ENCODE measurements at places on chromosomes 2 and 18. TPM values are rescaled to one million over a fixed set of nuclear protein-coding genes. Genes with fewer than 3 reads are reported as not detected.

DNA sequence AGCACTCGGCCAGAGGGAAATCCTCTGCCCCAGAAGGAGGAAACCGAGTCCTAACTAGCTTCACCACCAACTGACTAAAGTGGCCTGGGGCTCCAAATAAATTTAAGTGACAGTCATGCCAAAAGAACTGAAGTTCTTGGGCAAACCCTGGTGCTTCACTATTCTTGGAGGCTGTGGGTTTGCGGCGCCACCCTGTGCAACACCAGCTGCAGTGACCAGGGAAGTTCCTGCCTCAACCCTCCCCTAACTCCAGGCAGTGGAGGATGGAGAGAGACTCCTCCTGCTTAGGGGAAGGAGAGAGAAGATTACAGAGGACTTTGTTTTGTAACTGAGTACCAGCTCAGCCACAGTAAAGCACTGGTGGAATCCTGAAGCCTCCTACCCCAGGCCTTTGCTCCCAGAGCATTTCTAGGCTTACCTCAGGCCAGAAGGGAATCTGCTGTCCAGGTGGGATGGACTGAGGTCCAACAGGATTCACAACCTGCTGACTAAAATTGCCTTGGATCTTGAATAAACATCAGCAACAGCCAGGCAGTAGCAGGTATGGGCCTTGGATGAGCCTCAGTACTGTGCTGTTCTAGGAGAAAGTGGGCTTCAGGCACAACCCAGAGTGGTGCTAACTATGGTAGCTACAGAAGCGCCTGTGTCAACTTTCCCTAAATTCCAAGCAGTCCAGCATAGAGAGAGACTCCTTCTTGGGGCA lies 29.4 kb upstream of the BMP10 start:
- no peaks in the 10 kb centered on the region for H3K36me3 ChIP-seq
- no peak overlapping the region for H3K27ac ChIP-seq
- peaks cover 2% of the 10 kb centered on the region for H3K27me3 ChIP-seq
- H3K4me1 ChIP-seq: no peaks in the 10 kb centered on the region

- no peak for DNase-seq
- H3K4me3 ChIP-seq: no peak overlapping the region
- no peaks in the 10 kb centered on the region for H3K4me1 ChIP-seq
- no peaks in the 10 kb centered on the region for H3K36me3 ChIP-seq
Observed at GRCh38 chr2:9108210-9108967, 98.2 kb upstream of the ASAP2 start.

GRCh38 chr18:10064267-10064666 lies 150.5 kb downstream of the VAPA start:
- H3K27ac ChIP-seq: no peak overlapping the region
- H3K4me3 ChIP-seq: no peak overlapping the region
- DNase-seq: no peak

GRCh38 chr2:20970068-20970467 lies 73.8 kb downstream of the APOB start:
- H3K27me3 ChIP-seq: no peaks in the 10 kb centered on the region
- H3K4me1 ChIP-seq: no peaks in the 10 kb centered on the region
- H3K27ac ChIP-seq: no peak overlapping the region
- no peaks in the 10 kb centered on the region for H3K36me3 ChIP-seq

ELOA2 gene
- not detected for total RNA-seq

STON1 gene
- 0.82 TPM for total RNA-seq
